ENCODE measurements at places on chromosomes 3 and 15. TPM values are rescaled to one million over a fixed set of nuclear protein-coding genes. Genes with fewer than 3 reads are reported as not detected.

Gene RPN1
- total RNA-seq = 221 TPM

Gene RTP4
- total RNA-seq = not detected

Gene CILP
- not detected for total RNA-seq

Gene ACTC1
- not detected for total RNA-seq

Gene CLRN1
- total RNA-seq = not detected

Gene UNC13C
- 0.65 TPM for total RNA-seq

Gene RPP25
- 8.7 TPM for total RNA-seq

Data from mesangial cell (primary cell).